ENCODE measurements at places on chromosomes 6 and 20.

DNA sequence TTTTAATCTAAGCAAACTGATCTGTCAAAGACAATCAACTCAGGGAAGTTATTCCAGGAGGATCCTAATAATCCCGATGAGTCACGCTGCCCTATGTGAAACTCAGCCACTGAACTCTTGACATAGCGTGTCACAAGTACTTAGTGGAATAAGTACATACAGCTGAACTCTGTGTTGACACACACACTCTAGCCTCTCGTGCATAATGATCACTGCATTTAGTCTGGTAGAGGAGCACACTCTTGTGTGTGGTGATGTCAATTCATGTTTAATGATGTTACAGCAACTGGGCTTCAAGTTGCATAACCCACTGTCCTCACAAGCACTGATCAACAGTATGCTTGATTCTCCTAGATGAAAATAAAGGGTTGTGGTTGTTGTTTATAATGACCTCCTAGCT, 148.3 kb downstream of the HACE1 start:
- DNase-seq: no peak

- no peak for DNase-seq
These were observed 60.4 kb upstream of the FAM83B start for GRCh38 chr6:54786154-54786553.

- DNase-seq: no peak
These were observed 12.4 kb upstream of the HLA-G start for GRCh38 chr6:29815118-29815750.

DNA sequence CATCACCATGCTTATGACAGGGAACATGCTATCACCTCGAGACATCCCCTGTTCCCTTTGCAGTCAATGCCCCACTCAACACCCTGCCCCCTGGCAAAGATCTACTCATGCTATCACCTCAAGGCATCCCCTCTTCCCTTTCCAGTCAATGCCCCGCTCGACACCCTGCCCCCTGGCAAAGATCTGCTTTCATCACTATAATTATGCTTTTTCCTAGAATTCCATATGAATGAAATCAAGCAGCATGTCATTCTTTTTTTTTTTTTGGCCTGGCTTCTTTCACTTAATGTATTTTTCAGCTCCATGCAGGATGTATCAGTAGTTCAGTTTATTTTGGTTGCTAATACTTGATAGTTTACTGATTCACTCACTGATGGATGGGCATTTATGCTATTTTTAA, 554.9 kb downstream of the CDH26 start:
- DNase-seq: no peak

DNA sequence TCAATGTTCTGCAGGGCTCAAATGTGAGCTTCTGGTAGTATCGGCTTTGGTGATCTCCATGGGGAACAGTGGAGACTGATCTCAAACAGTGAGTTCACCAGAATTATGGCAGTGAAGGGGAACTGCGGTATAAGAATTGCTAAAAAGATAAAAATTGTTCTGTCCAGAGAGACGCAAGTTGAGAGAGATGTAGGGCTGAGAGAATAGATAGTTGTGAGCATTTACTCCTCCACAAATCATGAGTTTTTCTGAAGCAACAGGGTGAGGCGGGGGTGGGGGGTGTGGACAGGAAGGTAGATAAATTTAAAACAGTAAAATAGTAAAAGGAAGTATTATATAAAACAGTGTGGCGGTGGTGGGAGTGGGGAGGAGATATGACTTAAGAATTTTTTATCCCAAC, 98.6 kb upstream of the NEDD9 start:
- no peak for DNase-seq

DNA sequence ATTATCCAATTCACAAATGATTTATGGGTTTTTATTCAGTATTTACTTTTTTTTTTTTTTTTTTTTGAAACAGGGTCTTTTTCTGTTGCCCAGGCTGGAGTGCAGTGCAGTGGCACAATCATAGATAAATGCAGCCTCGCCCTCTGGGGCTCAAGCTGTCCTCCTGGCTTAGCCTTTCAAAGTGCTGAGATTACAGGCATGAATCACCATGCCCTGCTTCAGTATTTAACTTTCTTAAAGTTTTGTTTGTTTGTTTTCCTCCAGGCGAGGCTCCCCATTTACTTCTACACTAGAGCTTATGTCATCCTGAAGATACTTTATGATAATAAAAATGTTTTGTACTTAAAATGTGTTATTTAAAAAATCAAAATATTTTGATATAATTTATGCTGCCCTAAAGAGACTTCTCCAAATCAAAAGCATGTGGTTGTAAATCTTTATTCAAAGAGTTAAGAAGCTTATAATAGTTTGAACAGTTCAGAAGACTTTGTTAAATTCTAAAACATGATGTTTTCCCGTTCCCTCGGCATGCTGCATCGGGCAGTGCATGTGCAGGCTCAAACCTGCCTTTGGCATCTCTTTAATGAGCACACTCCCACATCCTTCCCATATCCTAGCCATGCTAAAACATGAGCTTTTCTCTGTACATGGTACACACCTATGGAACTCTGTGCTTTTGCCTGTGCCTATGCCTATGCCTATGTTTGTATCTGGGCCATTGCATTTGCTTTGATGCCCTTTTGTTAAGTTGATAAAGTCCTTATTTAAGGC, 11.0 kb downstream of the SMPDL3A start:
- no peak for DNase-seq

GRCh38 chr6:157864185-157864761, 41.2 kb downstream of the SNX9 start:
- DNase-seq: no peak
